Stimulated activated effector memory CD8-positive, alpha-beta T cell treated with anti-CD3 and anti-CD28 coated beads, Interleukin-12 subunit alpha, Interleukin-12 subunit beta, amount 100 ng/mL, for 72 hours (primary cell): ENCODE measurements at places on chromosomes 7 and 10.

DNA sequence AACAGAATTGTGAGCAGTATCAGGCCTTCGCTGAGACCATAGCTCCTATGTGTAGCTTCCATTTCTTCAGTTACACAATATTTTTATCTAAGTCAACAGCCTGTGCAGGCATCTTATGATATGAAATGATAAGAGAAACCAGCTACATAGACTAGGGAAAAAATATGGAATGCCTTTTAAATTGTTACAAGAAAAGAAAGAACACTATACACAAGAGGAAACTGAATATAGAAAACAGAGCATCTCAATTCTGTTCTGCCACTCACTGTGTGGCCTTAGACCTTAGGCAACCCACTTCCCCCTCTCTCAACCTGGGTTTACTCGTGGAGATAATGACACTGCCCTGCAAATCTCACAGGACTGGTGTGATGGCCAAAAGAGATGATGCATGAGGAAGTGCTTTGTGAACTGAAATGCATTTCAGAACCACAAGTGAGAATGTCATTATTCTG is 132.9 kb downstream of the LRRN3 start:
- DNase-seq: no peak

GRCh38 chr7:157576415-157576814 is 239.6 kb downstream of the DNAJB6 start:
- DNase-seq: no peak

- DNase-seq: no peak
Observed at GRCh38 chr10:7861509-7862120, 43.3 kb downstream of the TAF3 start.

- DNase-seq: no peak
Observed at GRCh38 chr7:108234281-108234680, 104.1 kb upstream of the LAMB4 start.

DNA sequence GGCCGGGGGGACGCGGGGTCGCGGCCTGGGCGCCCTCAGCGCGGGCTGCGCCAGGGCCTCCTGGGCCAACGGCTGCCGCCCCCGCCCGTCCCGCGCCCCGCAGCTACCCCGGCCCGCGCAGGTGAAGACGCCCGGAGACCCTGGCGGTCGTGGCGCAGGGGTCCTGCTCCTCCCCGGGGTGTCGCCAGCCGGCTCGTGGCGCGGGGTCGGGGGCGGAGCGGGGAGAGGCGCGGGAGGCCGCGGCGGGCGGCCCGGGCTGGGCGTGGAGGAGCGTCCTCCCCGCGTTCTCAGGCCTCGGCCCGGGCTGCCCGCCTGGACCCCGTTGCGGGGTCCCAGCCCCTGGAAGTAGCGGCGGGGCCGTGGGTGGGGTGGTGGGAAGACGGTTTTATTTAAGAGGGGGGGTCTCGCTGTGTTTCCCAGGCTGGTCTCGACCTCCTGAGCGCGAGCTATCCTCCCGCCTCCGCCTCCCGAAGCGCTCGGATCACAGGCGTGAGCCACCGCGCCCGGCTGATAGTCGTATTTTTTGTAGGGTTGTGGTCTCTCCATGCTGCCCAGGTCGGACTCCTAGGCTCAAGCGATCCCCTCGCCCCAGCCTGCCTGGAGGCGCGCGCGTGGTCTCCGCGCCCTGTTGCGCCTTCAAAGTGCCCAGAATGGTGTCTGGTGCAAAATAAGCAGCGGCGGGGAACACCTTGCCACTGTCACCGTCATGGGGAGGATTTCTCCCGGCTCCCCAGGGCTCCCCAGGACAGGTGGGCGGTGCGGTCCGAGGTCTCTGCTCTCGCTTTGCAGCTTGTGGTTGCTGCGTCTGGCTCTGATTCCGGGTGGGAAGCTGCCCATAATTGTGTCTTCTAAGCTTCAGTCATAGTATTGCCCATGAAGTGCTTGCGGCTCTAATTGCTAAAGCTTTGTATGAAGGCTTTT is 15.3 kb upstream of the SUN1 start:
- peak; percentile 24 for DNase-seq

DNA sequence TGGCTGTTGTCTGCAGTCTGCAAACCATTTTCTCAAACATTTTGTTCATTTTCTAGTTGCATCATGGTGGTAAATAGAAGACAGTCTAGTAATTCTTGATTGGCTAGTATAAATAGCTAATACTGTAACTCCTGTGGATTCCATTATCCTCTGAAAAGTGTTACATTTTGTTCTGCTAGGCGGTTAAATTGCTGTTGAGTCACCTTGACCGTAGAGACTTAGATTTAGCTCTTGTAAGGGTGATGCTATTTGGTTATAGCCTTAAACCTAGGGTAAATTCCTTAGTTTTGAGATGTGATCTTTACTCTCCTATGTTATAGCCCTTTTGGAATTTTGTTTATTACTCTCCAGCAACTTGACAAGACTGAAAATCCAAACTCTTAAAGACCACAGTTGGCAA is 58.8 kb downstream of the SHOC2 start:
- no peak for DNase-seq

- DNase-seq: no peak
Observed at GRCh38 chr10:80770239-80770638, 232.5 kb downstream of the SH2D4B start.

DNA sequence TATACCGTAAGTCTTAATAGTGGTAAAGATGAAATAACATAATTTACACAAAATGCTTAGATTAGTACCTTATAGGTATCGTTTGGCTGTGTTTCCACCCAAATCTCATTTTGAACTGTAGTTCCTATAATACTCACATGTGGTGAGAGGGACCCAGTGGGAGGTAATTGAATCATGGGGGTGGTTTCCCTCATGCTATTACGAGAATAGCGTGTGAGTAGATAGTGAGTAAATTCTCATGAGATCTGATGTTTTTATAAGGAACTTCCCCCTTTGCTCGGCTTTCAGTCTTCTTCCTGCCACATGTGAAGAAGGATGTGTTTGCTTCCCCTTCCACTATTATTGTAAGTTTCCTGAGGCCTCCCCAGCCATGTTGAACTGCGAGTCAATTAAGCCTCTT is 426.3 kb upstream of the POT1 start:
- DNase-seq: no peak

DNA sequence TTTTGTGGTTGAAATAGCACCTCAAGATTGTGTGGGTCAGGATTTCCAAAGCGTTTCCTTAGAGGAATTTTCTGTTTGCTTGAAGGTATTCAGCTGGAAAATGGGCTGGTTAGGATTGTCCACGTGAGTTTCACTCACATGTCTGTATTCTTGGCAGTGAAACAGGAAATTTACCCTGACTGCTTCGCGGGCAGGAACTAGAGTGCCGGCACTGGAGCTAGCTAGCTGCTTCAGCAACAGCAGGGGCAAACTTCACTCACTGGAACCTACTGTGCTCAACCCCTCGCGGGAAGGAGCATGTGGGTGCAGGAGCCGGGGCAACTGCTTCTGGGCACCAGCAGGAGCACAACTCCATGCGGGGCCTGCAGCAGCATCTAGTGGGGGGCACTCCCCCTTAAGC is 38.0 kb upstream of the RTKN2 start:
- DNase-seq: no peak
